Calu3 (cell line): ENCODE measurements at places on chromosomes 3 and 15. TPM values are rescaled to one million over a fixed set of nuclear protein-coding genes. Genes with fewer than 3 reads are reported as not detected.

The CTXN2 gene
- not detected in 2 replicates for total RNA-seq

The SLC6A6 gene
- total RNA-seq: 46.3 and 48.3 TPM in 2 replicates

The C3orf85 gene
- total RNA-seq: not detected in 2 replicates

The CD96 gene
- total RNA-seq: 0.27 TPM in 1 of 2 replicates, not detected in the other

The TNIK gene
- 17.6 and 19.7 TPM in 2 replicates for total RNA-seq

The TMIE gene
- 0.26 TPM in 1 of 2 replicates, not detected in the other for total RNA-seq

The SI gene
- not detected in 2 replicates for total RNA-seq

The TF gene
- 1.1 TPM in 2 replicates for total RNA-seq

The FOXB1 gene
- not detected in 2 replicates for total RNA-seq

The SUCLG2 gene
- total RNA-seq: 49.5 and 56.6 TPM in 2 replicates

The KLHL6 gene
- total RNA-seq: not detected in 2 replicates

The TICRR gene
- total RNA-seq: 41.7 and 45.2 TPM in 2 replicates

The OR5K2 gene
- total RNA-seq: not detected in 2 replicates

The TMEM45A gene
- 0.73 and 0.95 TPM in 2 replicates for total RNA-seq
